Epithelial cell of prostate (primary cell): ENCODE measurements at places on chromosomes 11 and 22.
A peak's percentile ranks its signal among the peaks of the same experiment; 100 is the strongest.

DNA sequence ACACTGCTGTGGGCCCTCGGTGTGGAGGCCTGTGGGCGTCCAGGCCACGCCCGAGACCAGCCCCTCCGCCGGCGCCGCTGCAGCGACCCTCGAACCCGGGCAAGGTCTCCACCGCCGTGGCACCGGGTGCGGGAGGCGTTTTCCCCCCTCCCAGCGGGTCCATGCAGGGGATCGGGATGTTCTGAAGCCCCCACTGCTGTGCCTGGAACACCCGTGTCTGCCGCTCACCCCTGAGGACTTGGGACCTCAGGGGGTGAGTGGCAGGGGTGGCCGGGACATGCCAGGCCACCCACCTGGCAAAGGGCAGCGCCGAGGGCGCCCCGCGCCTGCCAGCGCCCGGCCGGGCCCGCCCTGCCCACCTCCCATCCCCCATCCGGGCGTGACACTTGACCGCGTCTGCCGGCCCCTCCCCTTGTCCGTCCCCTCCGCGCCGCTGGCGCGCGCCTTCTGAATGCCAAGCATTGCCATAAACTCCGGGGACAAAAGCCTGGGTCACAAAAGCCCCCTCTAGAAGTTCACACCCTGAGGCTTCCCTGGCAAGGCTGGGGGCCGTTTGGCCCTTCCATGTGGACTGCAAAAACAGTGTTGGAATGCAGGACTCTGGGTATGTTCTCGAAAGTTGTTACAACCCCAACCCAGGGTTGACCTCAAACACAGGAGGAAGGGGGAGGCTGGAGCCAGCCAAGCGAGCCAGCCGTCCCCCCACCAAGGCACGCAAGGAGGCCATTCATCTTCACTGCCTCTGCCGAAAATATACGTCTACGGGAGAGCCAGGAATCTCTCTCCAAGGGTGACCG, 819 bp upstream of the KCNQ1OT1 start:
- DNase-seq = no peak

- DNase-seq = peak; percentile 24
Observed at GRCh38 chr11:10233581-10233980, 60.4 kb downstream of the SBF2 start.

- DNase-seq = no peak
Observed at GRCh38 chr11:102577723-102578122, 47.2 kb upstream of the MMP7 start.

DNA sequence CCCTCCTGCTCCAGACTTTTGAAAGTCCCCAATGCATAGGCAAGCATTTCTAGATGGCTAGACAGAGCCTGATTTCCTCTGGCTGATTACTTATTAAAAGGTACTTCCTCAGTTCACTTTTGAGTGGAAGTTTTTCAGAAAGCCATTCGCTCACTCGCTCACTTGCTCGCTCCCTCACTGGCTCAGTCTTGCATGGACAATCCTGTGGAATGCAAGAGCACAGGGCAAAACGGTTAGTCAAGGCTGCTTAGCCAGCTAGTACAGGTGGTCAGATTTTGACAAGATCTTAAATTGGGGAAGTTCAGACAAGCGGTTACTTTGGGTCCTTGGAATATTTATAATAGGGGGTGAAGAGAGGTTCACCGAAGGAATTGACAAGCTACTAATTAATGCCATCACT, 101.0 kb downstream of the ARL14EP start:
- DNase-seq = no peak

DNA sequence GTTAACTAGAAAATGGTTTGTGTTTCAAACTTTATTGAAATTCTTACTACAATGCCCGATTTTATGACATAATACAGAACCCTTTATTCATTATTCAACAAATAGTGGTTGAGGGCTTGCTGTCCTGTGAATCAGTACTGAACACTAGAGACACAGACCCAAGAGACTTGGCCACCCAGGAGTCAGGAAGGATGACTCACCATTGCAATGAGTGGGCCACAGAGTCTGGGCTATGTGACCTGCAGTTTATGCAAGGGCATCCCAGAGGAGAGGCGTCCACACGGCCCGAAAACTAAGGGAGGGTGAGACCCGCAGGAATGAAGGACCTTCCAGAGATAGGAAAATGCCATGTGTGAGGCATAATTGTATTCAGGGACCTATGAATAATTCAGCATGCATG, 143.8 kb upstream of the DDI1 start:
- no peak for DNase-seq

- DNase-seq = no peak
Observed at GRCh38 chr22:48577014-48577690, 1250.5 kb downstream of the BRD1 start.
